Natural killer cell treated with Interleukin-12 subunit alpha and Interleukin-12 subunit beta and Interleukin-15 and Interleukin-18, amount 100 ng/mL, for 72 hours (primary cell): ENCODE measurements at places on chromosomes 3 and 15.
A peak's percentile ranks its signal among the peaks of the same experiment; 100 is the strongest.

- no peaks in the 10 kb centered on the region for H3K27me3 ChIP-seq
- peak overlapping the region; percentile 100 for H3K27ac ChIP-seq
- peaks cover 23% of the 10 kb centered on the region for H3K36me3 ChIP-seq
- H3K4me3 ChIP-seq = peak overlapping the region; percentile 99
- peaks cover 36% of the 10 kb centered on the region for H3K4me1 ChIP-seq
Measured at GRCh38 chr3:51384055-51384725, 901 bp upstream of the MANF start.

- H3K4me3 ChIP-seq = peak overlapping the region; percentile 51
- H3K36me3 ChIP-seq = peaks cover 17% of the 10 kb centered on the region
- H3K4me1 ChIP-seq = peaks cover 31% of the 10 kb centered on the region
- H3K27ac ChIP-seq = no peak overlapping the region
- no peaks in the 10 kb centered on the region for H3K27me3 ChIP-seq
- DNase-seq = no peak
Measured at GRCh38 chr3:172666181-172666872, 44.5 kb downstream of the NCEH1 start.

DNA sequence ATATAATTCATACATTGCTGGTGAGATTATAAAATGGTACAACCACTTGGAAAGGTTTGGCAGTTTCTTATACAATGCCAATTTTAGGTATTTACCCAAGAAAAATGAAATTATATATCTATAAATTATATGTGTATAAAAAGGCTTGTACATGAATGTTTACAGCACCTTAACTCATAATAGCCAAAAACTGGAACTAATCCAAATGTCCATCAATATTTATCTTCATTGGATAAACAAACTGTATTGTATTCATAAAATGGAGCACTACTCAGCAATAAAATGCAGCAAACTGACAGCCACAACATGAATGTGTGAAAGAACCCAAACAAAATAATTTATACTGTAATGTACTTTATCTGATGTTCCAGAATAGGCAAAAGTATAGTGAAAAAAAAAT is 33.6 kb upstream of the EIF5A2 start:
- no peak for DNase-seq
- no peak overlapping the region for H3K4me3 ChIP-seq
- peaks cover 34% of the 10 kb centered on the region for H3K27me3 ChIP-seq
- peaks cover 6% of the 10 kb centered on the region for H3K36me3 ChIP-seq

DNA sequence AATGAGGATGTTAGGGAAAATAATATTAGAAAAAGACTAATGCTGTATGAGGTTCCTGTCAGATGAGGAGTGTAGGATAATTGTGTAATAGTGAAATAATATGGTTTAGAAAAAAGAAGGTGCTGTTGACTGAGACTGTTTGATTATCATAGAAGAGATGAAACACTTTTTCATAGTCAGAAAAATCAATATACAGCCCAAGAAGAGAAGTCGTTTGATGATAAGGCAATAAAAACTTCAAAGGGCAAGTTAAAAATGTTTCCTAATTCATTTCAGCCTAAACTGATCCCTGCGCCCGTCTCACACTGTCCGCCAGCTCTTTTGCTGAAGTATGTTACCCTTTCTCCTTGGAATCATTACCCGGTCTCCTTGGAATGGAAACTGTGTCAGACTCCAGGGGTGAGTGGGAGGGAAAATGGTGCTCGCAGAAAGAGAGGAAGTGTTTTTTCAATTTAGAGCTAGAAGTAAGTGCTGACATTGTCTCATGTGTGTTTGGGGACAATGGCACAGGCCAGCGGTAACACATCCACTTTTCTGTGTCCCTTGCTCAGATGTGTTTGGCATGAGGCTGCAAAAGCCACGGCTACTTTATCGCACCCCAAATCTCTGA is 23.6 kb downstream of the DUT start:
- H3K36me3 ChIP-seq = no peaks in the 10 kb centered on the region
- no peak for DNase-seq
- peaks cover 5% of the 10 kb centered on the region for H3K4me1 ChIP-seq
- peaks cover 9% of the 10 kb centered on the region for H3K27me3 ChIP-seq
- H3K4me3 ChIP-seq = no peak overlapping the region
